ENCODE measurements at places on chromosomes 2 and 18.

DNA sequence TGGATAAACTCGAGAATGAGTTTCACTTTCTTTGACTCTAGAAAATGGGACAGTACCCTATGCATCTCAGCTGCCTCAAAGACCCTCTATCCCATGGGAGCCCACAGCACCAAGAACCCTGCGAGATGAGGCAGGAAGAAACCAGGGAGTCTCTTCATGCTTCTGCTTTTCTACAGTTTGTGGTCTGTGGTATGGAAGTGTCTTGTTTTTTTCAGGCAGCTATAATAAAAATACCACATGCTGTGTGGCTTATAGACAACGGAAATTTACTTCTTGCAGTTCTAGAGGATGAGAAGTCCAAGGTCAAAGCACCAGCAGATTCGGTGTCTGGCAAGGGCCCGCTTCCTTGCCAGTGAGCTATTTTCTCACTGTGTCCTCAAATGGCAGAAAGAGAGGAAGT lies 257.9 kb downstream of the SUCLG1 start:
- DNase-seq: no peak

- DNase-seq: no peak
Measured at GRCh38 chr2:209636076-209636475, 135.6 kb upstream of the UNC80 start.

DNA sequence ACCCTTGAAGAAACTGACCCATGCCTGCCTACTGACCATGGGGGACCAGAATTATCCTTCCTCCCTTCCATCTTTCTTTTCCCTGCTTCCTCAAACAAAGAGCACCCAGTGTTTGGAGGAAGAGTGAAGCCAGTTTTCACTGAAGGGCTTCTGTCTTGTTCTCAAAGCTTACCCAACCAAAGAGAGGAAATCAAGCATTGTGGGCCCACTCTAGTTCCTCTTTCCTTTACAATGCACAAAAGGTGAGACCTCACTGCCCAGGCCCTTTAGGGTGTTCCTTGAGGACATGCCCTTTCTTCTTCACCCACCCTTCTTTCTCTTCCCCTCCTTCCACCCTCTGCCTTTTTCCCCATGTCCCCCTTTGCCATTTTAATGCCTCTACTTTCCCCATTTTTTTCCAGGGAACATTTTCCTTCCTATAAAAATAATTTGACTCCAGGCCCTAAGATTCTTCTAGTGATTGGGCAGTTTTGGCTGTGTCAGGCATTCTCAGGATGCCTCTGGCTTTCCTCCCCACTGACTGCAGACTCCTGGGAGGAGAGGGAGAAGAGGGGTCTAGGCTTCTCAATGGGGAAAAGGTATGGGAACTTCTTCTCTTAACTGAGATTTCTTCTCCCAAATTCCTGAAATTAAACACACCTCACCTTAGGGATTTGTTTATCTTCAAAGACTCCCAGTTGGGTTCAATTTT lies 126.6 kb upstream of the RMDN2 start:
- no peak for DNase-seq

DNA sequence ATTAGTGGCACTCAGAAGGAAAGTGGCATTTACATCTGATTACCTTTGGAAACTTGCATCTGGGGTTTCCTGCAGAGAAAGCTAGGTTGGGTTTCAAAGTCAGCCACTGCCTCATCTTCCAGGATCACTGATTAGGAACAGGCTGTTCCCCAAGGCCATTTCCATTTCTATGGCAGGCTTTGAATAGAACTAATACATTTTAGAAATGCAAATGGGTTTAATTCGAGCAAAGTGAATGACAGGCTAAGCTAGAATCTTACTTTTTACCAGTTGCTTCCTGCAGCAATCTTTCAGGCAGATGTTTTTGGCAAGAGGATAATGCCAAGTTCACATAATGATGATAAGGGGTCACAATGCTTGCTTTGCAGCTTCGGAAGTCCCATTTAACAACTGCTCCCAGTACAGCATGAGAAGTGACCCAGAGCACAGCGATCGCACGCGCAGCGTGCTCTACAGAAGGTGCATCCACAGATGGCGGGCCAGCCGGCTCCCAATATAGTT lies 336.7 kb downstream of the LPIN1 start:
- no peak for DNase-seq

GRCh38 chr2:39622860-39623259 lies 42.9 kb upstream of the TMEM178A start:
- DNase-seq: no peak

GRCh38 chr18:42275138-42275535 lies 320.1 kb downstream of the PIK3C3 start:
- DNase-seq: no peak

GRCh38 chr2:111165084-111165483 lies 44.4 kb downstream of the BCL2L11 start:
- DNase-seq: no peak

- no peak for DNase-seq
Measured at GRCh38 chr2:55231546-55232083, 478 bp downstream of the CLHC1 start.

DNA sequence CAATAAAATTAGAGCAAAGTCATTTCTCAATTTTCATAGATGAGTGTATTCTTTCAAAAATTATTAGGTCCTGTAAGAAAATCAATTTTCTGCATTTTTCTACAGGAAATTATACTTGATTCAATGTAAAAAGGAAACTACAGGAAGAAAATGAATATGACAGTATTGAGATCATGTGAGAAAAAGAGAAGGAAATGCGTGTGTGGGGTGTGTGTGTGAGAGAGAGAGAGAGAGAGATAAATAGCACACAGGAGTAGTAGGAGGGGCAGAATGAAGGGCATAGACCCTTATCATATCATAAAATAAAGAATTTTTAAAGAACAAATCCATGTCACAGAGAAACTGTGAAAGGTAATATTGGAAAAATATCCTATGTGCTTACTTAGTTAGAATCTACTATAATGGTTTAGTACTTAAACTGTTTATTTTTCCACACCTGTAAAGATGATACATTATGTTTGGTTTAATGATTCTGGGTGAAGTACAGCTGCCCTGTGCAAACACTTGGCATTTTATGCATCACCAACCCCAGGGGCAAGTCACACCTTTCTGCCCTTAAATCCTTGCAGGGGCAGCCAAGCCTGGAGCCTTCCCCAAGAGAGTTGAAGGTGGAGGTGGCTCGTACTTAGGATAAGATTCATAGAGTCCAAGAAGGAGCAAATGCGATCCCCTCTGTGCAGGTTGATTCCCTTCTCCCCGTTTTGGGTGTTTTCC lies 276.4 kb downstream of the TGIF1 start:
- peak; percentile 75 for DNase-seq

DNA sequence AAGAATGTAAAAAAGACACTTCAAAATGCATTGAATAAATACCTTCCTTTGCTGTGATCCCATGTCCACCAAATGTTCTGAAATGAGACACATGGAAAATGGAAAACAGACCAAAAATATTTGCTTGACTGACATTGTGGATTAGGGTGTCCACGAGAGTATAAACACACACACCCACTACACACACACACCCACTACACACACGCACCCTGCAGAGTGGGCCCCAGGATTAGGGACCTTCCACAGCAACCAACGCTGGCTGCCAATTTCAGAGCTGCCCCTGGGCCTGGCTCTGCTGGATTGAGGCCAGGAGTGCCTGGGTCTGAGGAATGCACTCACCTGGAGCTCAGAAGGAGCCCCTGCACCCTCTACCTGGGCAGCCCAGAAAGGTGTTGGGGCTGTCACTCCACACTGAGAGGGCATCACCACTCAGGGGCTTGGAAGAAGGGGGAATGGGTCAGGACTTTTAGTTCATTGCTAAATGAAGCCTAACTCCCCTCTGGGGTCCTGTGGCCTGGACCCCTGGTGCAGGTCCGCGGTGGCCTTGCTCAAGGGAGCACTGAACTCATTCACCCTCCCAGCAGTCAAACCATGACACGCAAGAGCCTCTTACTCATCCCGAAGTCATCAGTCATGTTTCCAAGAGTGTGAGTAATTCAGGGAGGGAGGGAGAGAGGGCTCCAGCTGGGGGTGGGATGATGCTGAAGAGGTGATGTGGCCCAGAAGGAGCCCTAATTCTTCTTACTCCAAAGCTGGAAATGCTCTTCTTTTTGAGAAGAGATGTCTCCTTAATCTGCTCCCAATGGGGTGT lies 50.2 kb upstream of the PLB1 start:
- no peak for DNase-seq

DNA sequence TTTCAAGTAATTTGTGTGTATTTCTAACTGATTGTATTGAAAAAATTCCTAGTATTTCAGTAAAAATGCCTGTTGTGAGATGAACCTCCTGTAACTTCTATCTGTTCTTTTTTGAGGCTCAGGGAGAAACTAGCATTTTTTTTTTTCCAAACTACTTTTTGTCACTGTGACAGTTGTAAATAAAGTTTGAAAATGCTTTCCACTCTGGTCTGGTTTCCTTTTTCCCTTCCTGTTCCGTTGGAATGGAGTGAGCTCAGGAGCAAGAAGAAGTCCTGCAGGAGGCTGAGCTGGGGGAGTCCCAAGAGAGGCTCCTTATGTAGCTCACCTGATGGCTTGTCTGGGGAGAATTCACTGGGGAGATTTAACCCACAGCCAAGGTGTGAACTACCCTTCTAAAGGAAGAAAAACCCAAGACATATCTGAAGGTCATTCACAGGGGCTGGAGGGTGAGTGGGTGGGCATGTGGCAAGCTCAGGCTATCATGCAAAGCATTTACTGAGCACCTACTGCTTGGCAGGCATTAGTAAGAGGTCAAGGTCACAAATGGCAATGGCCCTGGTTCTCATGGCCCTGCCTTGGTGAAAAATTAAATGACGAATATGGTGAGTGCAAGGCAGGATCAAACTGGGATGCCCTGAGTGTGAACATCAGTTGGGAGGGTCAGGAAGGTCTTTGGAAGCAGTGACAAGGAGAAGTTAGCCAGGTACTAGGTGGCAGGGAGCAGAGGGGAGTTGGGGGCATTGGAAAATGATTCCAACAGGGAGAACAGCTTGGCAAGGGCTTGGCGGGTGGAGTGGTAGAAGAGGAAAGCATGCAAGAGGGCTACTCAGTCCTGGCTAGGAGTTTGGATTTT lies 28.7 kb downstream of the LBH start:
- no peak for DNase-seq

- no peak for DNase-seq
Measured at GRCh38 chr2:43131051-43131889, 95.1 kb downstream of the ZFP36L2 start.

GRCh38 chr2:149627111-149627801 lies 39.7 kb upstream of the MMADHC start:
- no peak for DNase-seq

DNA sequence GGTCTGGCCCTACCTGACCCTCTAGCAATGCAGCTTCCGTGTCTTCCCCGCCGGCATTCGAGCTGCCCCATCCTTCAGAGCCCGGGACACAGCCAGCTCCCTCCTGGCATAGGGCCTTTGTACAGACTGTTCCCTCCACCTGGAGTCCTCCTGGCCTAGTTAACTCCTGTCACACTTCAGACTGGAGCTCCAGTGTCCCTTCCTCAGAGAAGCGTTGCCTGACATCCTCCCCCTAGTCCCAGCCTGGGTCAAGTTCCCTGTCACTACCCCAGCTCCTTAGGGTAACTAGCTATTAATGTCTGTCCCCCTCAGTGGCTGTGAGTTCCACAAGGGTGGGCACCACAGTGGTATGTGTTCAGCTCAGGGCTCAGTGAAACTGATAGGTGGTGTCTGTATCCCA lies 45.5 kb upstream of the LOXHD1 start:
- no peak for DNase-seq

DNA sequence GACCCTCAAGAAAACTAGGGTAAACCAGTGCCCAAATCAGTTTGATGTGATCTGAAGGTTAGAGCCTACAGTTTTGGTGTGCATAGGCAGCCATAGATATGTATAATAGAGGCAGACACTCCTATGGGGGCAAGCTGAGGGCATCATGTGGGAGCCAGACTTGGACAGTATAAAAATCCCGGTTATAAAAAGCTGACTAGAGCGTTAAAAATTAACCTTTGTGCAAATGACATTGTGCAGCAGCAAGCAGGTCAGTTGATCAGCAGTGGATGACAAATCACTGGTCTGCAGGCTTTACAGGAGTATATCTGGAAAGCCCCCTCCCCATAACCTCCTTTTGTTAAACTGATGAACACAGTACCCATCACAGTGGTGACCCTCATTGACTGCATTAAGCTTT lies 107.8 kb downstream of the CTNNA2 start:
- DNase-seq: no peak

DNA sequence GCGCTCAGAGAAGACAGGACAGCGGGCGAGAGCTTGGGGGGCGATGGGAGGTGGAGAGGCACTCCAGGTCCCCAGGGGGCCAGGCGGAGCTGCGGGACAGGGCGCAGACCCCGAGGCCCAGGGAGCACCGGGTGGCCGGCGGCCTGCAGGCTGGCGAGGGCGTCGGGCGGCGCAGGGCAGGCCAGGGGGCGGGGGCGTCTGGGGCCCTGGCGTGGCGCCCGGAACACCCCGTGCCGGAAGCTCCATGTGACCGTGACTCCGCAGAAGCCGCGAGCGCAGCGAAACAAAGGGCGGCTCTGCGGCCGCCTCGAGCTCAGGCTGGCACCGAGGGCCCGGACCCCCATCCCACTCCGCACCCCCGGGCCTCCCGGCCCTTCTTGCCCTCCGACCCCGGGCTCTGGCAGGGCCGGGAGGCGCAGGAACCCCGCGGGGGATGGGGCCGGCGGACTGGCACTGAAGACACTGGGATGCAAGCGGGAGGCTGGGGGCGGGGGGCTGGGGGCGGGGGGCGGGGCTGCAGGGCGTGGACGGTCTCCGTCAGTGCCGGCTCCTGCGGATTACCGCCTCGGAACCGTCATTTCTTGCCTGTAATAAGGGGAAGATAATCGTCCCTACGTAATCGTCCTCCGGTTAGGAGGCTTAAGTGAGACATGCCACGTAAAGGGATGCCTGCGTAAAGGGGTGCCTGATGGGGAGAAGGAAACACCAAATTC lies 19.1 kb downstream of the SH2D6 start:
- DNase-seq: peak; percentile 38

GRCh38 chr2:239303711-239304532 lies 96.9 kb downstream of the HDAC4 start:
- no peak for DNase-seq

GRCh38 chr18:33761363-33761762 lies 183.3 kb downstream of the ASXL3 start:
- DNase-seq: no peak

DNA sequence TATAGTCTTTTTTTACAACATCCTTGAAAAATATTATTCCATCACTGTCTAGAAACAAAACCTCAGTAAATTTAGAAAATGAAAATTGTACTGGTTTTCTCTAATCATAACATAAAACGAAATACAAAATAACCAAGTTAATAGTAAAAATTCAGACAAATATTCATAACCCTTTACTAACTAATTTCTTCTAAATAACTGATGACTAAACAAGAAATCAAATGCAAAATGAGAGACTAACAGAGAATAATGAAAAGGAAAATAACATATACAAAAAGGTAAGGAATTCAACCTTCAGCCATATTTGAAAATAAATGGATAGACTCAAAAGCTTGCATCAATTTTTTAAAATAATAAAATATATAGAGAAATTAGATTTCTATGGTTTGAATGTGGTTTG lies 18.6 kb upstream of the ETAA1 start:
- DNase-seq: no peak
